ENCODE measurements at places on chromosomes 13 and 19.

DNA sequence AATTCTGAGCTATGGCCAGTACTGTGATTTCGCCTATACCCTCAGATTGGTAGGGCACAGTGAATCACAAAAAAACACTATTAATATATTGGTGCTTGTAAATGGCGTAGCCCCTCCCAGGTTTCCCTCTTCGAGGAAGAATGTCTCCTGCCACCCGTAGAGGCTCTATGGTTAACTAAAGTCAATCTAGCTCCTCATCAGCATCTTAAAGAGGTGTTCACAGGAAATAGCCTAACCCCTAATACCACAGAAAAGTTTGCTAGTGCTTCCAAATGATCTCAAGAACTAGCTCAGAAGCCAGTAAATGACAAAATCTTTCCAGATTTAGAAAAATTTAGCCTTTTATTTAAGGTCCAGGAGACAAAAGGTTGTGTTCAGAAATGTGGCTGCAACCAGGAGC is 56.3 kb upstream of the DCT start:
- no peak for DNase-seq

- no peak for DNase-seq
Observed at GRCh38 chr19:36207605-36208252, 6.7 kb downstream of the ZNF565 start.

DNA sequence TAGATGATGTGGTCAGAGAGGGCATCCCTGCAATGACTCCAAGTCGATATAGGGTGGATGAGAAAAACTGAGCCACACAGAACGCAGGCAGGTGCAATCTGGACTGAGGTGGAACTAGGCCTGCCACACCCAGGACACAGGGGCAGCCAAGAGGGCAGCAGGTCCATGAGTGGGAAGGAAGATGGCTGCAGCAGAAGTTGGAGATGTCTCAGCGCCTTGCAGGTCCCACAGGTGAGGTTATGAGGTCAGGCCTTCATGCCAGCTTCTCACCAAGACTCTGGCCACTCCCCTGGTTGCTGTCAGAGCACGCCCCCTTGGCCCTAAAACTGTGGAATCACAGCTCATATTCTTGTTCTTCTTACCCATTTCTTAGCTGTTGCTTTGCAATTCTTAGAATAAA is 147.7 kb upstream of the VSTM2B start:
- DNase-seq: no peak

GRCh38 chr13:45046445-45046844 is 57.1 kb downstream of the GPALPP1 start:
- no peak for DNase-seq

GRCh38 chr19:37007587-37008220 is 70.5 kb upstream of the ZNF420 start:
- DNase-seq: no peak

DNA sequence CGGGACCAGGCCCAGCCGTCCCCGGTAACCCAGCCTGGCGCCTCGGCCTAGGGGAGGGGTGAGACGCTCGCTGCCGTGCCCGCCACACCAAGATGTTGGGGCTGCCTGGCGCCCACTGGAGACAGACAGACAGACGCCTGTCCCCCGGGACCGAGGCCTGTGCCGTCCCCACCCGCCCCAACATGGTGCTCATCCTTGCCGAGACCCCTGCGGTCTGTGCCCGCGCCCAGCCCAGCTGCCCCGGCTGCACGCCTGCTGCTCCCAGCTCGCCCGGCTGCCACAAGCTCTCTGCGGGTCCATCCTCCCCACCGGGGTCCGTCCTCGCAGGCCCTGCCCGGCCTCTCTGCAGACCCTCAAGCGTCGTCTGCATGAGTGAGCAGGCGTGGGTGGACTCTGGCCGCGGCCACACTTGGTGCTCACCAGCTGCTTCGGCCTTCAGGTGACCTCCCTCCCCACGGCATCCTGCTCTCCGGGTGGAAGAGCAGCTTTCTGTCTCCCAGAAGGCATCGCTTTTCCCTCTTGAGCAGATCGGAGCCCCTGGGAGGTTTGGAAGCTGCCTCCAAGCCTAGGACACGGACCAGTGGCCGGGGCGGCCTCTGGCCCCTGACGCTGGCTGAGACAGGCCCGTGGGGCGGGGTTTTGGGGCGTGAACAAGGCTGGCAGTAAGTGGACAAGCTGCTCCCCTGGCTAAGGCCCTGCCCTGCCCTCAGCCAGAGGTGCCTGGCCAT is 6.7 kb upstream of the TMPRSS9 start:
- no peak for DNase-seq

DNA sequence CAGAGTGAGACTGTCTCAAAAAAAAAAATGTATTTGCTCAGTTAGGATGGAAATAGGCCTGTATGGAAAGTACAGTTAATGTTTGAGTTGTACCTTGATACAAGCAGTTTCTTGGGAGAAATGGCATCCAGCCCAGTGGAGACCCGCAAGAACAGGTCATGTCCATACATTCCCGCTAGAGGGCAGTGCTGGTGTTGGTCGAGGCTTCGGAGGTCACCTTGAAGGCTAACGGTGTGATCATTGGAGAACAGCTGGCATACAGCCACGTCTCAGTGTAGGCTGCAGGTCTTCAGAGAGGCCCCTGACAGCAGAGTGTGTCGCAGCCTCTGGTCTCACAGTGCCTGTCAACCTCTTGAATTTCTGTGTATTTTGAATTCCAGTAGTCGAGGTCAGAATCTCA is 7.5 kb downstream of the ZNF610 start:
- peak; percentile 8 for DNase-seq

DNA sequence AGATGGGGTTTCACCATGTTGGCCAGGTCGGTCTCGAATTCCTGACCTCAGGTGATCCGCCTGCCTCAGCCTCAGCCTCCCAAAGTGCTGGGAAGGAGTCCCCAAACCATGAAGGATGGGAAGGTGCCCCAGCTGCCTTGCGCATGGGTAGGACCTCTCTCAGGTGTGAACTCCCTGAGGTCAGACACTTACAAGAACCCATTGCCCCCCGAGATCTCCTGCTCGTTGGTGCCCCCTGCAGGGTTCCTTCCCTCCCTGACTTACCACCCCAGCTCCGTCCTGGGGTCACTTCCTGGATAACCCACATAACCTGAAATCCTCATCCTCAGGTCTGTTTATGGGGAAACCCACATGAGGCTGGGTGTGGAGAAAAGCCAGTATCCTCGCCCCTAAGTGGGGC is 41.7 kb downstream of the UNC13A start:
- no peak for DNase-seq

- no peak for DNase-seq
Observed at GRCh38 chr13:78680115-78680561, 21.2 kb upstream of the OBI1 start.
